ENCODE measurements at places on chromosomes 6 and 20. TPM values are rescaled to one million over a fixed set of nuclear protein-coding genes. Genes with fewer than 3 reads are reported as not detected.

DNA sequence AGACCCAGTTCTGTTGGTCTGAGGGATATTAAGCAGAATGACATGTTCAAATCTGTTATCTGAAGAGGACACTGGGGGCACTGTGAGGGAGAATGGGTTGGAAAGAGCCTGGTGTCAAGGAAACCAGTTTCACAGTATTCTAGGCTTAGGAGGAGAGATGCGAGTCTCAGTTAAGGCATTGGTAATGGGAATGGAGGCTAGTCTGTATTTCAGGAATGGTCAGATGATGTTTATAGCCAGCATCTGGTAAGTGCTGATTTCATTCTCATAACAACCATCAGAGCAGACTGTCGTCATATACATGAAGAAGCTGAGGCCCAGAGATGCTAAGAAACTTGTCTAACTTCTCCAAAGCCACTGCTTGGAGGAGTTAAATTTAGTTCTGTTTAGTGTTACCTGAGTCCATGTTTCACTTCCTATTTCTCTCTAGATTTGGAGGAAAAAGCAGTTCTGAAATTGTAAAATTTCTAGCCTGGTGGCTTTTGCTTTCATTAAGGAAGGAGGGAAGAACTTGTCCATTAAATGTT is 242.0 kb downstream of the ARID1B start:
- no peak for DNase-seq

C20orf202 gene
- not detected for total RNA-seq

DNA sequence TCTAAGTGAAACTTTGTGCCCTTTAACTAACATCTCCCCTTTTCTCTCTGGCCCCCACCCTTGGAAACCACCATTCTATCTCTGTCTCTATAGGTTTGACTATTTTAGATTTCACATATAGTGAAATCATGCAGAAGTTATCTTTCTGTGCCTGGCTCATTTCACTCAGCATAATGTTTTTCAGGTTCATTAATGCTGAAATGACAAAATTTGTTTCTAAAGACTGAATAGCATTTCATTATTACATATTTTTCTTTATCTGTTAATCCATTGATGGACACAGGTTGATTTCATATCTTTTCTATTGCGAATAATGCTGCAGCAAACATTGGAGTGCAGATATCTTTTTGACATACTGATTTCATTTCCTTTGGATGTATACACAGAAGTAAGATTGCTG is 30.7 kb downstream of the MEI4 start:
- DNase-seq = no peak

GRCh38 chr20:38965264-38965663 is 3.1 kb downstream of the DHX35 start:
- no peak for DNase-seq

GRCh38 chr20:45238139-45238538 is 16.2 kb downstream of the SLPI start:
- no peak for DNase-seq

- DNase-seq = no peak
Observed at GRCh38 chr6:164164876-164165275, 750.4 kb downstream of the QKI start.

DNA sequence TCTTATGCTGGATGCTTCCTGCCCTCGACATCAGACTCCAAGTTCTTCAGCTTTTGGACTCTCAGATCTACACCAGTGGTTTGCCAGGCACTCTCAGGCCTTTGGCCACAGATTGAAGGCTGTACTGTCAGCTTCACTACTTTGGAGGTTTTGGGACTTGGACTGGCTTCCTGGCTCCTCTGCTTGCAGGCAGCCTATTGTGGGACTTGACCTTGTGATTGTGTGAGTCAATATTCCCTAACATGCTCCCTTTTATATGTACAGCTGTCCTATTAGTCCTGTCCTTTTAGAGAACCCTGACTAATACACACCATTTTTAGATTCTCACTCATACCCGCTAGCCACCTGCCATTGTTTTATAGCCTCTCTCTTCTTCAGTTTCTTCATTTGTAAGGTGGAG is 382.1 kb upstream of the TSHZ2 start:
- no peak for DNase-seq

DNA sequence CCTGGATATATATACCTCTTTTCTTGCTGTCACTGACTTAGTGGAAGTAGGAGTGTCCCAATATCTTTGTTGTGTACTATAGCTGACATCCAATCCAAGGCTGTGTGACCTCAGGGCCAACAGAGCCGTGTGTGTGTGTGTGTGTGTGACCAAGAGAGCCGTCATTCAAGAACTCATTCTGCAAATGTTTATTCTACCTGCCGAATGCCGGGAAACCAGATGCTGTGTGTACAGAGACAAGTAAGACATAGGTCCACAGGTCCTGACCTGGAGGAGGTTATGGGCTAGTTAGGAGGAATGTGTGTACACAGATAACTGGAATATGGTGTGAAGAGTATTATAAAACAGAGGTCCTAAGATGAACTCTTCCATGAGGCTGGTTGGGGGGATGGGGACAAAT is 190.0 kb downstream of the DHX35 start:
- no peak for DNase-seq

GRM4 gene
- total RNA-seq = not detected

DNA sequence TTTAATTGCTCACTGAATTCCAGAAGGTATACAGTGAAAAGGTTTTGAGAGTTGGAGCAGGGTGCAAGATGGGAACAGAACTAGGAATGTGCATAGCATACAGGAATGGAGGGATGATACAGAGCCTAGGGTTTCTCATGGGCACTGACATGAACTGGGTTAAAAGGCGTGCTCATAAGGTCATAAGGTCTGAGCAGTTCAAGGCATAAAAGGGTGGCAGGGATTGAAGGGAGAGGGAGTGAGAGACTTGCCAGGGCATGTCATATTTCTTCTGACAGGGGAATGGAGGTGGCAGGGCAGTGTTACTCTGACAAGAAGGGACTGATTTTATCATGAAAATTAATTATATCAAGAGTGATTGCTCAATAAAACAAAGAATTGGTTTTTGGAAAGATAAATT is 4.7 kb downstream of the MLIP start:
- no peak for DNase-seq

DNA sequence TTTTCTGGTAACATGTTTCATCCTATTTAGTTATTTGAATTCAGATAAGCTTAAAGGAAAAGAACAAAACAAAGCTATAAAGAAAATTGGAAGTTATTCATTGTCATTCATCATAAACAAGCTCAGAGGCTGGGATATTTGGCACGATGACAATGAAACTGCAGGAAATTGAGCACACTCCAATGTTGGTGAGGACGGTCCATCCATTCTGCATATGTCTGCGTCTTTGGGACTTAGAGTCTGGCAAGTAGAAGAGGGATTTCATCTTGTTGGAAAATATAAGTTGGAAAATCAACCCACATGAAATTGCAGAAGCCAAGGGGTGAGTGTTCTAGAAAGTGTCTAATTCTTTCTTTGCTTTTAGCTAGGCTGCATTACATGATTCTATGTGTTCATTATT is 78.4 kb downstream of the HDGFL1 start:
- DNase-seq = no peak

CUL9 gene
- 15.2 TPM for total RNA-seq

GRCh38 chr6:142671791-142672190 is 273.2 kb downstream of the HIVEP2 start:
- DNase-seq = no peak

- DNase-seq = no peak
Observed at GRCh38 chr6:169164451-169164850, 89.2 kb downstream of the THBS2 start.

PIGU gene
- 14.5 TPM for total RNA-seq

- no peak for DNase-seq
Observed at GRCh38 chr20:7155794-7156193, 388.3 kb downstream of the BMP2 start.

DNA sequence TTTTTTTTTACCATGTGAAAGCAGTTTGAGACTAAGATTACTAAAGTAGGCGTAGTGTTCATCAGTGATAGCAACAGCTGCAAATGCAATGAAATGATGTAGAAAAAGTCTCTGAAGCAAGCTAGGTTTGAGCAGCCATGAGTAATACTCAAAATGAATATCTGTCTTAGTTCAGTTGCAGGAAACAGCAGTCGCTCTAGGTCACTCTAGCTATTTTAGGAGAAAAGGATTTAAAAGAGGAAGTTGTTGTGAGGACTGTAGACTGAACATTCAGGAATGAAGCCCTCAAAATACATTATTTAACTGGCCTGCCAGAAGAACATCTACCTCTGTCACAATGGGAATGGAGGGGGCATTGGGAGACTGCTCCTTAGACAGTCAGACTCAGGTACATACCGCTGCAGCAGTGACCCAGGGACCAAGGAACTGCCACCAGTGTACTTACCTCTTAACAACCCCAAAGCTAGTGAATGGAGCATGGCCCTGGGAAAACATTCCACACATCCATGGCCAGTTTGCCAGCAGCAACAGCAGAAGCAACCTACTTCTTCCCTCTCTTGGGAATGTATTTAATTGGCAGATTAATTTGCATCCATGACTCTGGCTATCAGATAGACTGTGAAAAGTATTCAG is 243.0 kb upstream of the KHDRBS2 start:
- no peak for DNase-seq

SNAP25 gene
- not detected for total RNA-seq

DNA sequence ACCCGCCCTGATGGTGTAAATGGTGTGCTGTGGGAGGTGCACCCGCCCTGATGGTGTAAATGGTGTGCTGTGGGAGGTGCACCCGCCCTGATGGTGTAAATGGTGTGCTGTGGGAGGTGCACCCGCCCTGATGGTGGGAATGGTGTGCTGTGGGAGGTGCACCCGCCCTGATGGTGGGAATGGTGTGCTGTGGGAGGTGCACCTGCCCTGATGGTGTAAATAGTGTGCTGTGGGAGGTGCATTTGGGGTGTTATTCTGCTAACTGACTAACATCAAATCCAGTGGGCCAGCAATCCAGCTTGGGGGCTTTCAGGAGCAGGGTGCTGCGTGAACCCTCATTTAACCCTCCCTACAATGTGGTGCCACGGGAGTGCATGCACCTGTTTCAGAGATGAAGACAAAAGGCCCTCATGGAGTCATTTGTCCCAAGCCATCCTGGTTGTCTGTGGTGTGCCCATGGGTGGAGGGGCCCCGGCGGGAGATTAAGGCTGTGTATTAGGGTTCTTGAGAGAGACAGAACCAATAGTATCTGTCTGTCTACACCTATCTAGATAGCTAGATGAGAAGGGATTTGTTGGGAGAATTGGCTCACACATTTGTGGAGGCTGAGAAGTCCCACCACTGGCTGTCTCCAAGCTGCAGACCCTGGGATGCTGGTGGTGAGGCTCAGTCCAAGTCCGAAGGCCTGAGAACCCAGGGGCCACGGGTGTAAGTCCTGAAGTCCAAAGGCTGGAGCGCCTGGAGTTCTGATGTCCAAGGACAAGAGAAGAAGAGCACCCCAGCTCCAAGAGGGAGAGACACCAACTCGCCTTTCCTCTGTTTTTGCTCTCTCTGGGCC is 39.2 kb downstream of the TMEM242 start:
- DNase-seq = no peak

GRCh38 chr6:127103482-127103881 is 15.0 kb upstream of the RSPO3 start:
- no peak for DNase-seq

DNAH8 gene
- 0.02 TPM for total RNA-seq

DNA sequence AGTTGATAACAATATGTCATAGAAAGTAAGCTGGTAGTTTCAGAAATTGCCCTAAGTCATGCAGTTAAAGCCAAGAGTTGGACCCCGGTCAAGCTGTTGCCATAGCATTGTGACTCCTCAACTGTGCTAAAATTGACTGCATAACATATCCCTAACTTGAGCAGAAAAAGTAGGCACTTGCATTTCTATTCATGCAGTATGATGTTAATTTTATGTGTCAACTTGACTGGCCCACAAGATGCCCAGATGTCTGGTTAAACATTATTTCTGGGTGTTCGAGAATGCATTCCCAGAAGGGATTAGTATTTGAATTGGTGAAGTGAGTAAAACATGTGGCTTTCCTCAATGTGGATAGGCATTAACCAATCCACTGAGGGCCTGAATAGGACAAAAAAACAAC is 136.4 kb downstream of the GPR63 start:
- no peak for DNase-seq

GRCh38 chr20:62065674-62066338 is at the start of gene TAF4:
Gene TAF4, minus strand, starts transcription at chr20:62065881. Its CDS starts 71 bp downstream, at chr20:62065810.
- DNase-seq = peak; percentile 83

GRCh38 chr6:5567352-5567751 is 306.0 kb downstream of the FARS2 start:
- DNase-seq = no peak

All from right lobe of liver (tissue), 6 donors.